Ureter (tissue), 1 donor: ENCODE measurements at places on chromosomes 7 and 10.

GRCh38 chr7:69778138-69778537 lies 179.9 kb downstream of the AUTS2 start:
- no peak for DNase-seq

- DNase-seq: no peak
Measured at GRCh38 chr7:54764861-54765260, 5.8 kb upstream of the SEC61G start.

DNA sequence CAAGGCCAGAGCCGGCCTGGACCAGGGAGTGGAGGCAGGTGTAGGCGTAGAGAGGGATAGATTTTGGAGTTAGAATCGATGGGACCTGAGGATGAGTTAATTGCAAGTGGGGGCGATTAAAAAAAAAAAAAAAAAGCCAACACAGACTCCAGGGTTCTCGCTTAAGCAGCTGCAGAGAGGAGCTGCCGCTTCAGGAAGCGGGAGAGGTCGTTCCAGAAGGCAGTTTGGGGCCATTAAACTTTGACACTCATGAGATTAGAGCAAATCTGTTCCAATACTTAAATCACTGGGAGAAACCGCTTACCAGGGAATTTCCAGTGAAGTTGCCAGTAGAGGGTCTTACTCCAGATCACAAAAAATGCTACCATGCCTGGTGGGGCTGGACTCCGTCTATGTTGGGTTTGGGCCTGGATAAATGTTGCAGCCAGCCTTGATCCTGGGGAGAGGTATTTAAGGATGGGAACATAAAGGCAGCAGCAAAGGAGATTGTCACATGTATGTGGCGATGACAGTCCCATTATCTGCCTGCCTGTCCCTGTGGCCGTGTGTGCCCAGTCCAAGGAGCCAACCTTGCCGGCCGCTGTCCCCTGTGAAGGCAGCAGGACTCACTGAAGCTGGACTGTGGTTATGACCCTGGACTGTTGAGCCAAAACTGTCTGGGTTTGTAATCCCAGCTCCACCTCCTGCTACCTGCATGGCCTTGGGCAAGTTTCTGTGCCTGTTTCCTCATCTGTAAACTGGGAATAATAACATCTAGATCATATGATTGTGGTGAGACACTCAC lies 23.9 kb upstream of the GRID1 start:
- no peak for DNase-seq

DNA sequence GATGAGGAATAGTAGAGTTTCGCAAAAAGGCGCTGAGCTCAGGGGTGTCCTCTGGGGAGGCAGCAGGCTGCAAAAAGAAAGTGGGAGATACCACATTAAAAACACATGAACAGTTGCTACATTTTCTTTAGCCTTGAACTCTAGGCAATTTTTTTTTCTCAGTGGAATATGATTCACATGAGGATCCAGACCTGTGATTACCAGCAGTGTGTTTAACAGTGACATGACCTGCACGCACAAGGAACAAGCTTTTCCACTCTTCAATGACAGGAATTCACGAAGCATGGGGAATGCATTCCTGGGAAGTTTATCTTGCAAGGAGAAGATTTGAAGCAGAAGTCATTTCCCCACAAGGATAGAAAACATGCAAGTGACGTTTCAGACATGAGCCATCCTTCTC lies 161.6 kb downstream of the ITGA8 start:
- DNase-seq: no peak
